ENCODE measurements at places on chromosomes 5 and 9.

DNA sequence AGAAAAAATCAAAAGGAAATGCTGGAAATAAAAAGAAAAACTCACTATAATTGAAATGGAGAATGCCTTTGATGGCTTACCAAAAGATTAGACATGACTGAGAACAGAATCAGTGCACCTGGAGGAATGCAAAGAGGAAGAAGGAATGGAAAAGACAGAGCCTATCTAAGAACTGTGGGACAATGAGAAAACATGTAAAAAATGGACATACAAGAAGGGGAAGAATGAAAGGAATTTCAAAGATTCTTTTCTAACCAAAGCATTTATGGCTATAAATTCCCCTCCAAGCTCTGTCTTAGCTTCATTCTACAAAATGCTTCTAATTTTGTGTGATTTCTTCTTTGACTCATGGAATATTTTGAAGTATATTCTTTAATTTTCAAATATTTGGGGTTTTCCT, 47.5 kb upstream of the CLK4 start:
- no peak for DNase-seq

DNA sequence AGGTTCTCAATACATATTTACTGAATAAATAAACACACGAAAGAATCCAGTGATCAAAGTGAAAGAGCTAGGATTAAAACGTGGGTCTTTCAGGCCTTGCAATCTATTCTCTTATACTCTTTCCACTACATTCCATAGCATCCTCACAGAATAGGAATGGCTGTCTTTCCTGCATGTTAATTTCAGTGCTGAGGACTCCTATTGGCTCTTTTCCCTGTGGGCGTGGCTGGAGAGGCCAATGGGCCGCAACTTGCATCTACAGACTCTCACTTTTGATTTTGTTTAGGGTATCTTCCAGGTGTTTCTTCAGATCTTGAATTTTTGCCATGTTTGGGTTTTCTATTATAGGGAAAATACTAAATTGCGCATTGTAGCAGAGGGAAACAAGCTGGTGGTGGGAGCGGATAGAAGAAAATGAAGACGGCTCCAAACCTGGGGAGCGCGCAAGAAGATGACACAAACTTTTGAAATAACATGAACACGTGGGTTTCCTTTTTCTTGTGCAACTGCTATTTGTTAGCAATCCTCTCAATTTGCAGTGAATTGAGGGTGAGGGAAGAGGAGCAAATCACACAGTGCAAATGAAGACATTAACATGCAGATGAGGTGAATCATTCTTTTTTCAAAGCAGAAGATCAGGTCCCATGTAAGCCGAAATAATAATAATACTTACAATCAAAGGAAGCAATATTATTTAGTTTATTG, 93.9 kb downstream of the GCNT1 start:
- DNase-seq, result no peak

DNA sequence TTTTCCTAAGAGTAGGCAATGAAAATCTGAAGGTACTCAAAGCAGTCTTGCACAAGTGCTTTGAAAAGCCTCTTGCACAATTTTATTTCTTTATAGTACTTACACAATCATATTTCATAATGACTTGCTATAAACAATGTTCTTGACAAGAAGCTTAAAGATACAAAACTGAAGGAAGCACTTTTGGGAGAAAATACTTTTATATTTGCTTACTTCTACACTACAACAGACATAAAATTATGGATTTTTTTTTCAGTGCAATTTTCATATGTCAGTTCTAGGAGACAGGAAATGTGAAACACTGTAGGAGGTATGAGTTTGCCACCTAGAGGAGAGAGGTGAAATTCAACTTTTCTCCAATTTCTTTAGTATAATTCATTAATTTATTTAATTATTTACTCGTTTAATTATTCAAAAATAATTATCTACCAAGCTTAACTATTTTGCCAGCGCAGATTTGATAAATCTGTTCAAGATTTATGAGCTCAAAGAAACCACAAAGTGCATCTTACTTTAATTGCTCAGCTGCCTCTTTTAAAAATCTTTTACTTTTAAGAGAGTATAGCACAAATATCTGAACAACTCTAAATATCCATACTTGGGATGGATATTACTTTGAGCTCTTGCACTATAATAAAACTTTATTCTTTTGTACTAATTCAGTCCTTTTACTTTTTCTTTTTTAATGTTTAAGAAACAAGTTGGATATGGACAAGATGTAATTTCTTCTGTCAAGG, 29.0 kb upstream of the CDKN2B start:
- DNase-seq, result peak; percentile 65

- DNase-seq, result no peak
These were observed 259.4 kb downstream of the GADD45G start for GRCh38 chr9:89864257-89864656.

DNA sequence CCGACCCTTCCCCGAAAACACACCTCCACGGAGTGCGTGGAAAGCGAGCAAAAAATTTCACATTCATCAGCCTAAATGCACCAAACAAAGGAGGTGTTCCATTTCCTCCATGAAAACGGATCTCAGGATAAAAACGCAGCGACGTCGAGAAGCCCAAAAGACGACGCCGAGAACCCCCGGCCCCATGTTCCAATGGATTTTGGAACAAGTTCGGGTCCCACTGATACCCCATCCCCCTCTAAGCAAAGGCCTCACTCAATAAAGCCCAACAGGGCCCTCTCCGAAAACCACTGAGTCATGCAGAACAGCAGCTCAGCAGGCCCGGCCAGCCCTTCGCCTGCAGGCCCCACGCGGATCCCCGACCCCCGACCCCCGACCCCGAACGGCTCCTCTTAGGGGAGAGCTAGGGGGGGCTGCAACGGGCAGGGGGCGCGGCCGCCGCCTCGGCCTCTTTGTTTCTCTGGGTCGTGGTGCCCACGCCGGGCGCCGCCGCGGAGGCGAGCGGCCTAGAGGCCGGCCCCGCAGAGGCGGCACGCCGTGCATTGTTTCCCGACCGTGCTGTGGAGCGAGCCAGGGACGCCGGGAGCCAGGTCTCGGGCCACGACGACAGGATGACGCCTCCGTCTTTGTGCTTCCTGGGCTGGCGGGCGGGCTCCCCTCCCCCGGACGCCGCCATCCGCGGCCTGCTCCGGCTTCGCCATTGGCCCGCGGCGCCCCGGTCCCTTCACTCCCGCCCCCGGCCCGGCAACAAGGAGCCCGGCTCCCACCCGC, 915 bp downstream of the ZFAND5 start:
- DNase-seq, result peak; percentile 66

DNA sequence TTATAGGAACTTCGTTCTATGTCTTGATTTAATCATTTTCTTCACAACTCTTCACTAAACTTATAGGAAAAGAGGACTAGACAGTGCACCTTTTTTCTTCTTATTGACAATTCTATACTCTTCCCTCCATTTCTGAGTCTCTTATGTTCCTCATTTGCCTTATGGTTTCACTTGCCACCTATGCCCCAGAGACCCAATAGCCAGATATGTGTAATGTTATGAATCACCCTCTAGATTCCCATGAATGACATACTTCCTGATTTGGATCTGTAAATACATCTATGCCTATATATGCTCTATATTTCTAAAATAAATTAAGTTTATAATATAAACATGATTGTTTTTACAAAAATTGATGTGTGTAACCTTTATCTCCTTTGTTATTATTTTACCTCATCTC, 514.1 kb upstream of the MEF2C start:
- peak; percentile 27 for DNase-seq

DNA sequence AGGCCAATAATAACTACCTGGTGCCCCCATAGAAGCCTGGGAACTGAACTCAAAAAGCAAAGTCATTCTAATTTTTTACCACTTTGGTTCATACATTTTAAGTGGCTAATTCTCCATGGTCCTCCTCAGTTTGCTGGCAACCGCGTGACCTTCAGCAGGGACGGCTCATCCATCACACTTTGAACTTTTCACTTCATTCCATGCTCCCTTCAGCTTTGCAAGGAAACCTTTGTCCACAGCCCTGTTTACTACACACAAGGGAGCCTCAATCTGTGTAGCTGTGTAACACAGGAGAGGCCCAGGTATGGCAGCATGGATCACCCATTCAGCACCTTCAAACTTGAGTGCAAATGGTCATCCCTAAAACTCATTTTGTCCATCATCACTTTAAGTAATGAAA, 552.4 kb downstream of the IRX1 start:
- no peak for DNase-seq

DNA sequence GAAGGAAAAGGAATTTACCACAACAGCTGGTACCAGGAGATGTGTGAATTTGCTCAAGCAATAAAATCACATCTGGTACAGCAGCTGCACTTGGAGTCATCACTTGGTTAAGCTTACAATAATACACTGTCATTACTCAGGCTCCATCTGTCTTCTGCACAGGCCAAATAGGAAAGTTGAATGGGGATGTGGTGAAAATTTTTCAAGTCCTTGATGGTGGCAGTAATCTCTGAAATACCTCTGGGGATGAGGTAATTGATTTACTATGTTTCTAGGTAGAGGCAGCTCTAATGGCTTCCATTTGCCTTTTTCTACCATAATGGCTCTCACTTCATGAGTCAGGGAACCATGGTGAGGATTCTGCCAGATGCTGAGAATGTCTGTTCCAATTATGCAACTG, 206.8 kb upstream of the ATP10B start:
- no peak for DNase-seq

GRCh38 chr5:177520271-177520670, 3.5 kb upstream of the DDX41 start:
- DNase-seq, result no peak

DNA sequence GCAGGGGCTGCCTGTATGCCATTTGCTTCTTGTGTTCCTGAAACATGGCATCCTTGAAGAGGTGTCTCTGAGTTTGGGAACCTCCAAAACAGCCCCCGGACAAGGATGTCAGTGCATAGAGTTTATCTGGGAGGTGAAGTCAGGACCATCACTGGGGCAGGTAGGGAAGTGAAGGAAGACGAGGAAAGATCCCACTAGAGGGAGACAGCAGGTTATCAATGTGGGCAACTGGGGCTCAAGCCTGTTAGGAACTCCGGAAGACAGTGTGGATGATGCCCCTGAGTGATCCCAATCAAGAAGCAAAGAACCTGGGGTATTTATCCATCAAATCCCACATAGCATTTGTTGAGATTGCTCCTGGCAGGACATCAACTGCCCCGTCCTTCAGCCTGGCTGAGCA, 233.1 kb downstream of the AGTPBP1 start:
- DNase-seq, result no peak

DNA sequence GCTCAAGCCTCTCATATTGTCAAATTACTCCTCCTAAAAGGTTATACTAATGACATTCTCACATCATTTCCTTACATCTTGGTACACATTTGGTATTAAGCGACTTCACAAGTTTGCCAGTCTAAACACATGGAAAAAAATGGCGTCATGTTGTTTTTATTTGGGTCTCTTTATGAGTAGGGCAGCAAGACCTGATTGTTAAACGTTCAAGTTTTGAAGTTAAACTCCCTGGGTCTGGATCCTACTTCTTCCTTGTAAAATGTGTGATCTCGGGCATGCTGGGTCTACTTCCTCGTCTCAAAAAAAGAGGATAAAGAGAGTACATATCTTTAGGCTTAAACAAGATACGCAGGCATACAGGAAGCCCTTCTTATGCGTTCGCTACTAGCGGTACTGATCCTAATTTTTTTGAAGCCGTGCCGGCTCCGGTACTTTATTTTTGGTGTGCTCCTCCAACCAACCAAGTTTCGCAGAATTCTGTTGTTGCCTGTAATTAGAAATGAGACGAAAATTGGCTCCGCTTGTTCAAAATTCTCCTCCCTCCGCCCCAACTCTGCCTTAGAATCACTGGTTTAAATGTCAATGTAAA, 596 bp upstream of the CDC37L1 start:
- DNase-seq, result peak; percentile 54

DNA sequence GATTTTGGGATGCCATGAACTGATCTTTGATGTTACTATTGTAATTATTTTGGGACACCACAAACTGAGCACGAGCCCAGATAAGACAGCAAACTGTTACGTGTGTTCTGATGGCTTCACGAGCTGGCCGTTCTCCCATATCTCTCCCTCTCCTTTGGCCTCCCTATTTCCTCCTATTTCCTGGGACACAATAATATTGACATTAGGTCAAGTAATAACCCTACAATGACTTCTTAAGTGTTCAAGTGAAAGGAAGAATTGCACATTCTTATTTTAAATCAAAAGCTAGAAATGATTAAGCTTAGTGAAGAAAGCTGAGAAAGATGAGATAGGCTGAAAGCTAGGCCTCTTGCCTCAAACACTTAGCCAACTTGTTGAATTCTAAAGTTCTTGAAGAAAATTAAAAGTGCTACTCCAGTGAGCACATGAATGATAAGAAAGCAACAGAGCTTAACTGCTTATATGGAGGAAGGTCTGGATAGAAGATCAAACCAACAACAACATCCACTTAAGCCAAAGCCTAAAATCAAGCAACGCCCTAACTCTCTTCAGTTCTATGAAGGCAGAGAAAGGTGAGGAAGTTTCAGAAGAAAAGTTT, 247.1 kb downstream of the LRRC70 start:
- DNase-seq, result no peak

- DNase-seq, result no peak
These were observed 21.3 kb downstream of the PTGES start for GRCh38 chr9:129731477-129732085.

- no peak for DNase-seq
These were observed 46.0 kb upstream of the TMEM215 start for GRCh38 chr9:32737378-32737777.

DNA sequence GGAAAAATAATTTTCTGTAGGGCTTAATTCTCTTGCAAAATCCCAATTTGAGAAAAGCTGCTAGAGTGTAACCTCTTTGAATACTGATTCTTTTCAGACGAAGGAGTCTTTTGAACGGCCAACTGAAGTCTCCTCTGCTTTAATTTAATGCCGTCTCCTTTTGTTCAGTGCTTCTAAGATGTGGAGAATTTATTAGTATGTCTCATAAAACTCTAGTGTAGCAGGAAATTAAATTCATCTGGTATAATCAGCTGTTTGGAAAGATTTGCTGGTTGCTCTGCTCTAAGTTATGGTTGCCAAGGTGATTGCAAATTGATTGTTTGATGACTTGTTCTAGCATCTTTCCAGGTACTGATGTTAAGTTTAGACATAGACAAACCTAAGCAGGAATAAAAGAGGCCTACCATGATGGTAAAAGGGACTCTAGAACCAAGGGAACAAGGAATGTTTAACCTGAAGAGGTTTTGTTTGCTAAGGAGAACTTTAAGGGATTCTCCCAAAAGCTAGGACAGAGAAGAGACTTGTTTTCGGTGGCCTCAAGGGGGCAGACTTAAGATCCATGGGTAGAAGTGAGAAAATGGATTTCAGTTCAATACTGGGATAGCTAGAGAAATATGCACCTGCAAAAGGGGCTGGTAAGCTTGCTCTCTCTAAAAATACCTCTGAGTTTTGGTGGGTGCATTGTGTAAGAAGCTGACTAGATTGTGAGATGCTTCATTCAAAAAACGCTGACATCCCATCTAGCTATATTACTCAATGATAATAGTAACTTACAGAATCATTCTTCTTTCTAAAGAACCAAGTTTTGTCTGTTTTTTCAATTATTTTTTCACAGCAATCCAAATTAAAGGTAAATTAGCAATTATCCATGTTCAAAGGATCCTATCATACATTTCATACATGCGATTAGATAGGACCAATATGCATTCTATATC, 5.7 kb upstream of the ADRB2 start:
- peak; percentile 51 for DNase-seq
